Activated CD4-positive, alpha-beta T cell treated with anti-CD3 and anti-CD28 coated beads for 48 hours (primary cell): ENCODE measurements at places on chromosomes 16 and 17.

DNA sequence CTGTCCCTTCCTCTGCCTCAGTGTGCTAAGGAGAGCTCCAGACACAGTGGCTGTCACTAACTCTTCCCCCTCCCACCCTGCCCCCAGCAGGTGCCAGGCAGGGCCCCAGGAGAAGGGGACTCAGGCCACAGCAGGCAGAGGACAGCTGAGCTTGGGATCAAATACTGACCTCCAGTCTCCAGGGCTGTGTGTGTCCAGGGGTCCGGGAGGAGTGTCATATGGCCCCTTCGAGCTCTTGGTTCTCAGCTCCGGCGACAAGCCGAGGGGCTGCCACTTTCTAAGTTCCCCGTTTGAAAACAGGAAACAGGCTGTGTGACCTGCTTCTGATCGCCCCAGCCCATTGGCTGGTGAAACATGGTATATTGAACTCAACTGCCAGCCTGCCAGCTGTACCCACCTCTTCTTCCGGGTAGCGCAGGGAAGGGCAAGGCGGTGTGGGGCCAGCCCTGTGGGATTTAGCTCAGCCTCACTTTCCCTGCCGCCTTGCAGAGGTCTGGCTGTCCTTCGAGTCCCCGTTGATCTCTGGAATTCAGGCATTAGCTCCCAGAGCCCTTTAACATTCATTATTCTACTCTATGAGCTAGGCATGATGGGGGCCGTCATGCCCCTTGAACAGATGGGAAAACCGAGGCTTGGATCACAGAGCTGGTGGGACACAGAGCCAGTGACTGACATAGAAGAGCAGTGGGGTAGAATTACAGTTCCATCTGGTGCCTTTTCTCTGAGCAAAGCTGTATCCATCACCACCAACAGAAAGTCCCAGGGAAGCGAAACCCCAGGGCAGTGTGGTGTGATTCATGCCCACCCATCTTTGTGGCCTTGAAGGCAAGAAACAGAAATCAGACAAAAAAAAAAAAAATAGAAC is at the start of gene SNX20:
SNX20 (minus strand) TSS at position 292 of the 865 bp plus-strand sequence. CDS start 3,786 bp downstream, outside the sequence.
- peak; percentile 69 for DNase-seq

- DNase-seq, result no peak
Measured at GRCh38 chr17:59367657-59368045, 36.2 kb downstream of the YPEL2 start.

DNA sequence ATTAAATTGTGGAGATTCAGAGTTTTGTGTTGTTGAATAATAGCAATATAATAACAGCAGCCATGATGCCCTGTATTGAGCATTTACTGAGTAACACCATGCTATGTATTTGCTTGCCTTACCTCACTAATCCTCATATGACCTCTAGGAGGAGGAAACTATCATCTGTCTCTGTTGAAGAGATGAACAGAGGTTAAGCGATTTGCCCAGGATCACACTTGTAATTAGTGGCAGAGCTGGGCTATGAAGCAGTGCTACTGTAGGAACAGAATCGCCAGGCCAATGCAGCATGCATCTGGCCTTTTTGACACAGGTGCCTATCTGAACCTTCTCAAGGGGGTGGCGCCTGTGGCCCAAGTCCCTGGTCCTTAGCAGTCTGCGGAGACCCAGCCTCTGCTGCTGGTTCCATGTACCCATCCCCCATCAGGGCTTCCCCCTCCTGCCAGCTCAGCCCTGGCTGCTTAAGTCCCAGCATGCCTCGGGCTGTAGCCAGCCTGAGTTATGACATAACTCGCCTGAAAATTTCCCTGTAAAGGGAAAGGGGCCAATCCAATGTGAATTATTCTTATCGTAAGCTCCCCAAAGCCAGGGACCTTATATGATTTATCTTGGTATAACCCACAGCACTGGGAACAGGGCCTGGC is 50.4 kb upstream of the HS3ST2 start:
- DNase-seq, result no peak

DNA sequence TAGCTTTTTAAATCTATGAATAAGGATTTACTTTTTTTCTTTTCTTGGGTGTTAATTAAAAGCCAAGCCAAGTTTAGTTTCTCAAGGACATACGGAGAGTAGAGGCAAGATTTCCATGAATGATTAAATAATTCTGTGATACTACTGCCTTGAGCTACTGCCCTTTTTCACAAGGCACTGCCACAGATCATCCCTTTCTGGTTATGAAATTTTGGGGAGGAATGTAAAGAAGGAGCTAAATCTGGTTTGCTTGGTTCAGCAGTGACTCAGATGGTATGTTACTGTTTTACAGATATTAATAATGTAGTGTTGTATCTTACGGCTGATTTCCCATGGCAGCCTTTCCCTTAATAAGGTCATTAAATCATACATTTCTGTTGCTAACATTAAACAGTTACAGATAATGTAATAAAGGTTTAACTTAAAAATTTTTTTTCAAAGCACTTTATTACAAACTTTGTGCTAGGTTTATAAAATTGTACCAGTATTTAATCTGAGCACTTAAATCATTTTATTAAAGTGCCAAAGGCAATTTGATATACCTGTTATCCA is 2.6 kb downstream of the WSB1 start:
- DNase-seq, result no peak

DNA sequence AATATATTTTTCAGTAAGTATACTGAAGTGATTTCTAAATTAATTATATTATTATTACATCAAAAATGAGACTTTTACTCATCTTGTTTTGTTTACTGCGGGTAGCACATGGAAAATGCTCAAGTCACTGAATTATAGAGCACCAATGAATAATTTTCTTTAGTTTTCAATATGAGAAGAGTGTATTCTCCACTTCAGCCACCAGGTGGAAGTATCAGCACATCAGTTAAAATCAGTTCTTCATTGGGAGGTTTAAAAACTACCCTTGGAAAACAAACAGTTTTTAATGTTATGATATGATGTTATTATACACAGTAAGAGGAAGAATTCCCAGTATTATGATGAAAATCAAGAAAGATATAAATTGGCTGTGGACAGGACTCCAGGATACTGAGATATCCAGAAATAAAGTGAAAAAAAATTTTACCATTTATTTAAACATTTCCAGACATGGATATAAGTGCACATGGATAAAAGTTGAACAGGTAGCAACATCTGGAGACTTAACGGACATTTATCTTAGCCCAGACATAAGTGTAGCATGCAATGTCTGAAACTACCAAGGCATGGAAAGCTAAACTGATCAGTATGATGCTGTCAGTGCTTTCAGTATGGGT is 467.3 kb downstream of the KCNJ2 start:
- DNase-seq, result peak; percentile 3

- no peak for DNase-seq
Measured at GRCh38 chr17:59652119-59652518, 32.4 kb downstream of the CLTC start.

DNA sequence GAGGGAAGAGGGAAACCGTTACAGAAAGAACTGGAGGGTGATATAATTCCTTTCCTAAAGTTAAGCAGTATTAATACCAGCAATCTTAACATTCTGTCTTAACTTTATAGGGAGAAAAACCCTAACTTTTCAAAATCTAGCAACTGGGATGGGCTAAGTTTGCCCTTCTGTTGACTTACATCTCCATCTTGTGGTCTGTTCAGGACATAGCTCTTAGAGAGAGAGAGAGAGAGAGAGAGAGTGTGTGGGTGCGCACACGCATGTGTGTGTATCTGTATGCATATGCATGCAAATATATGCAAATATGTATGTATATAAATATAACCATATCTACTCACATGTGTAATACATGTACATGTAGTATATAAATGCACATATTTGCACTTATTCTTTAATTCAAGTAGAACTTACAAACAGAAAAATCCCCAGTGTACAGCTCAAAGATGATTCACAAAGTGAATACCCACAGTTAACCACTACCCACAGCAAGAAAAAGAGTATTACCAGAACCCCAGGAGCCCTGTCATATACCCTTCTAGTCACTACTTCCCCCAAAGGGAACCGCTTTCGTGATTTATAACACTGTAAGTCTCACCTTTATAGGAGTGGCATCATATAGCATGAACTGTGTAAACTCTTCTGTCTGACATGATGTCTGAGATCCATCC is 46.5 kb downstream of the STX8 start:
- no peak for DNase-seq

DNA sequence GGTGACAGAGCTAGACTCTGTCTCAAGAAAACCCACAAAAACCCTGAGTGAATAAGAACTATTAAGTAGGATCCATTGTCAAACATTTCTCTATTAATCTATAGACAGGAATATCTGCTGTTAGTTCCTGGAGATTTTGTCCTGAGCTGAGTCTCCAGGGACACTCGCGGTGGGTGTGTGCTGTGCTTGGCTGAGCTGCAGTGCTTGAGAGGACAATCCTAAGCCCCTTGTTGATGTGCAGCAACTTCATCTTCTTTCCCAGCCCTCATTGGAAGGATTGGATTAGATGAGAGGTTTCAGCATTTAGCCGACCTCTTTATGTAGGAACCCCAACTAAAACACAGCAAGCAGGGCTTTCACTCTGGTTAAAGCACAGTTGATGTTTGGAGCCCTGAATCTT is 33.3 kb downstream of the NDEL1 start:
- DNase-seq, result no peak

- no peak for DNase-seq
Measured at GRCh38 chr16:84359326-84359725, 9.0 kb upstream of the ATP2C2 start.

GRCh38 chr17:31674717-31675349 is 184.2 kb downstream of the COPRS start:
- no peak for DNase-seq

DNA sequence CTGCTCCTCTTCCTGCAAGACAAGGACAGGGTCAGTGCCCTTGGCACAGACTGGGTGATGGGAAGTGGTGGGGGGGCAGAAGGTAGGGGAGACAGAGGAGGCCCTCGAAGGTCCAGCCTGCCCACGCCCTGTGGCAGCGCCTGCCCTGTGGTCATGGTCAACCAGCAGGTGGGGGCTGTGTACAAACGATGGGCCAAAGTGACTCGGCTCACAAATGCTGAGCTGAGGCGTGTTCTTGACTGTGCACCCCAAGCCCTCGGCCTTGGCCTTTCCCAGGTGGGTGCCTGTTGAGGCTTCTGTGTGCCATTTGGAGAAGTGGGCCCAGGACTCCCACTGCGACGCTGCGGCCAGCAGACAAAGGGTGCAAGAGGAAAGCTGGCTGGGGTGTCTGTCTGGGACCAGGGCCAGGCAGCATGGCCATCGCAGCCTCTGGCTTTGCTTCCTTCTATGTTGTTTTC is 22.6 kb downstream of the MXRA7 start:
- no peak for DNase-seq

- peak; percentile 85 for DNase-seq
Measured at GRCh38 chr16:27169511-27170071, 33.7 kb upstream of the KDM8 start.

- no peak for DNase-seq
Measured at GRCh38 chr16:6600167-6600566, 732.5 kb upstream of the RBFOX1 start.

- DNase-seq, result no peak
Measured at GRCh38 chr17:58529275-58529674, 14.8 kb upstream of the MTMR4 start.

DNA sequence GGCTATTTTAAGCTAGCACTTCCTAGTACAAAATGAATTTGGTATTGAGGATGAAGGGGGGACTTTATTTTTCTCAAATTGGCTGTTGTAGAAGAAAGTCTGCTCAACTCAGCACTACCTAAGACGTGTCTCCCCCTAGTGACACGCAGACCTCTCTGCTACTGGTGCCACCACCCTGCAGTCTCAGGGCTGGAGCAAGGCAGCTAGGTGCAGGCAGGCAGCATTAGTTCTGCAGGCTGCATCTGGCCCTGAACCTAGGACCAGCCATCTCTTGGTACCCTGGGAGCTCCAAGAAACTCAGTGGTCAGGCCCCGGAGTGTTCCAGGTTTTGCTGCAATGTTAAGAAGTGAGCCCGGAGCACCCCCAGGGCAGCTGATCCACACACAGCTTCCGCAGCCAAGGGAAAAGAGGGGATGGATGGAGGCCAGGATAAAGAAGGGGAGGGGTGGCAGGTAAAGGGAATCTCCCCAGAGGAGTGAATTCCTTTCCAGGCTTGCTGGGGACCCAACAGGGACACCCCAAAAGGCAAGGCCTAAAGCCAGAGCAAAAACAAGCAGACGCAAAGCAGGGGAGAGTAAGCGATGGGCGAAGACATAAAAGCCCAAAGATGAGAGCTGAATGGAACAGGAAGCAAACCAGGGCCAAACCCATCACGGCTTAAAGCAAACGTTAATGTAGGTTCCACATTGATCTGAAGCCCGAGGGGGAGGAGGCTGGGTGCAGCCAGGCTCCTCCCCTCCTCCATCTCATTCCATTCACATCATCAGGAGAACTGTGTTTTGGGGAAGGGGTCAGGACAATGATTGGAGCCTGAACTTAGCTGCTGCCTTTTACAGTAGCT is 200.5 kb downstream of the ZFHX3 start:
- DNase-seq, result peak; percentile 25

GRCh38 chr17:73503560-73503959 is 140.7 kb downstream of the SDK2 start:
- DNase-seq, result no peak

DNA sequence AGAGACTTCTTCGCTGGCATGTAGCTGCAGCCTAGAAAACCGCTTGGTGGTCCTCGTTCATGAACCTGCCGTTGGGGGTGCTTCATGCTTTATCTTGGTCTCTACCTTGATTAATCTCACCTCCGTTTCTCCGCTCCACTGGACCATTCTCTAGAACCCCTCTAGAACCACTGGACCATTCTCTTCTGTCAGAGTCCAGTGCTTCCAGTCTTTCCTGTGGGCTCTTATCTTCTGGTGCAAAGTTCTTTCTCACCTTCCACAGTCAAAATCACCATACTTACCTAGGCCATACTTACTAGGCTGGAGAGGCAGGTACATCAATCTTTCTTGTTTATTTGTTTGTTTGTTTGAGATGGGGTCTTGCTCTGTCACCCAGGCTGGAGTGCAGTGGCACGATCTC is 71.4 kb downstream of the PITPNC1 start:
- DNase-seq, result no peak

- DNase-seq, result no peak
Measured at GRCh38 chr17:9755083-9755482, 36.3 kb downstream of the DHRS7C start.

DNA sequence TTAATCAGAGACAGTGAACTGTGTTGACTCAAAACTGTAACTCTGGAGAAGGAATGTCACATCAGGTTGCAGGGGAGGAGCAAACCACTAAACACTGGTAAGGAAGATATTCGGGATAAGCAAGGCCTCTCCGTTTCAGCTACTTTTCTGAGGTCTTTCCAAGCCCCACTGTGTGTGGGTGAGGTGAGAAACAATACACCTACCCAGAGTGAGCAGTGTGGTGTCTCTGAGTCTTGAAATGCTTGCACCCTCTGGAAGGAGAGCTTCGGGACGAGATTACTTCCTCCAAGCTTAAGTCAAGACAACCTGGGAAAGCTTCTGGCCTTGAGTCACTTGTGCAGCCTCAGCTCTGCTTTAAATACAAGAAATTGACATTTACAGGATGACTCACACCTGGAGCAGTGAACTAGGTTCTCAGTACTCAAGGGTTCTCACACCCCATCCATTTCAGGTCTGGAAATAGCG is 2.5 kb upstream of the MAP3K14 start:
- DNase-seq, result no peak

GRCh38 chr16:23889189-23889588 is 53.4 kb downstream of the PRKCB start:
- no peak for DNase-seq

- DNase-seq, result no peak
Measured at GRCh38 chr17:49447628-49448302, 33.1 kb upstream of the PHB1 start.

GRCh38 chr16:58448890-58449289 is 51.1 kb upstream of the NDRG4 start:
- no peak for DNase-seq

- DNase-seq, result no peak
Measured at GRCh38 chr17:18027280-18027679, 11.7 kb downstream of the ATPAF2 start.
